ENCODE measurements at places on chromosomes 12 and 14.

GRCh38 chr14:106287506-106287905 is 761.1 kb downstream of the TMEM121 start:
- no peak for DNase-seq

- no peak for DNase-seq
Measured at GRCh38 chr14:101821528-101821927, 60.0 kb downstream of the PPP2R5C start.

GRCh38 chr12:53976172-53976822 is 1.5 kb upstream of the HOTAIR start:
- DNase-seq = peak; percentile 30

- DNase-seq = no peak
Measured at GRCh38 chr14:25120261-25120660, 70.3 kb upstream of the STXBP6 start.

- DNase-seq = no peak
Measured at GRCh38 chr12:119720349-119720748, 52.4 kb downstream of the PRKAB1 start.

Data from tongue (tissue), 3 donors.